A549 treated with GW870086 at 1 μM for 4 hours (cell line): ENCODE measurements at places on chromosomes 12 and 14. TPM values are rescaled to one million over a fixed set of nuclear protein-coding genes. Genes with fewer than 3 reads are reported as not detected.

Gene MORN3
- 0.10 to 0.35 TPM (median 0.21 TPM) in 5 replicates for total RNA-seq

Gene NRL
- 0.75 to 1.1 TPM (median 1.0 TPM) in 5 replicates for total RNA-seq

Gene PRR4
- total RNA-seq, result 0.51 to 4.2 TPM (median 2.0 TPM) in 5 replicates

Gene PYGL
- total RNA-seq, result 135 to 189 TPM (median 166 TPM) in 5 replicates

Gene LBHD2
- not detected in 5 replicates for total RNA-seq

Gene ZNF385A
- 16.3 to 23.1 TPM (median 22.3 TPM) in 5 replicates for total RNA-seq

Gene ZFHX2
- total RNA-seq, result 0.63 to 1.4 TPM (median 0.75 TPM) in 5 replicates

Gene SLCO1C1
- 0.05 TPM in 1 of 5 replicates, not detected in the others for total RNA-seq

Gene MDGA2
- total RNA-seq, result 0.03 TPM in 1 of 5 replicates, not detected in the others

Gene P2RX2
- 0.12 TPM in 1 of 5 replicates, not detected in the others for total RNA-seq

Gene GLIPR1
- total RNA-seq, result 25.6 to 33.9 TPM (median 29.8 TPM) in 5 replicates

Gene SLC5A8
- total RNA-seq, result not detected in 5 replicates

Gene MYH6
- total RNA-seq, result 0.02 to 0.03 TPM in 2 of 5 replicates, not detected in the others

Gene PLXNC1
- 0.03 to 0.17 TPM (median 0.13 TPM) in 5 replicates for total RNA-seq

Gene TMTC2
- total RNA-seq, result 0.75 to 1.6 TPM (median 1.4 TPM) in 5 replicates

Gene UBC
- total RNA-seq, result 1,289 to 1,791 TPM (median 1,452 TPM) in 5 replicates

Gene PMCH
- total RNA-seq, result not detected in 5 replicates

Gene OSGEP
- 23.8 to 28.4 TPM (median 25.2 TPM) in 5 replicates for total RNA-seq

Gene RAPGEF3
- total RNA-seq, result 0.51 to 1.0 TPM (median 0.81 TPM) in 5 replicates

Gene COX8C
- not detected in 5 replicates for total RNA-seq

Gene ZNF891
- total RNA-seq, result 0.31 to 0.46 TPM (median 0.37 TPM) in 5 replicates

Gene ALX1
- total RNA-seq, result 4.5 to 5.5 TPM (median 5.0 TPM) in 5 replicates

Gene SAMD15
- 1.5 to 2.0 TPM (median 1.7 TPM) in 5 replicates for total RNA-seq

Gene GPX2
- total RNA-seq, result 174 to 317 TPM (median 203 TPM) in 5 replicates

Gene HCAR3
- 0.17 TPM in 1 of 5 replicates, not detected in the others for total RNA-seq

Gene CMA1
- not detected in 5 replicates for total RNA-seq

Gene TMPRSS12
- not detected in 5 replicates for total RNA-seq

Gene SOAT2
- total RNA-seq, result 0.06 to 0.44 TPM (median 0.40 TPM) in 5 replicates

Gene C12orf42
- not detected in 5 replicates for total RNA-seq

Gene FSCB
- total RNA-seq, result not detected in 5 replicates

Gene CCDC38
- total RNA-seq, result 0.07 to 0.16 TPM (median 0.11 TPM) in 4 of 5 replicates, not detected in the other

Gene CCDC88C
- 5.5 to 7.4 TPM (median 6.2 TPM) in 5 replicates for total RNA-seq

Gene TOMM20L
- not detected in 5 replicates for total RNA-seq

Gene FBXL14
- total RNA-seq, result 7.7 to 12.4 TPM (median 11.1 TPM) in 5 replicates

Gene MARK3
- total RNA-seq, result 53.2 to 60.0 TPM (median 53.6 TPM) in 5 replicates

Gene GRIP1
- total RNA-seq, result 2.3 to 6.4 TPM (median 4.3 TPM) in 5 replicates

Gene SLC10A1
- not detected in 5 replicates for total RNA-seq

Gene DTX3
- 16.4 to 18.8 TPM (median 18.7 TPM) in 5 replicates for total RNA-seq

Gene IL26
- not detected in 5 replicates for total RNA-seq

Gene ASB2
- total RNA-seq, result 0.65 to 1.7 TPM (median 0.75 TPM) in 5 replicates

Gene PCK2
- 18.0 to 23.5 TPM (median 19.5 TPM) in 5 replicates for total RNA-seq

Gene INHBC
- total RNA-seq, result not detected in 5 replicates

Gene FAM222A
- 3.5 to 5.7 TPM (median 5.1 TPM) in 5 replicates for total RNA-seq

Gene PHLDA1
- 25.5 to 44.4 TPM (median 42.4 TPM) in 5 replicates for total RNA-seq

Gene PSMA3
- total RNA-seq, result 187 to 260 TPM (median 201 TPM) in 5 replicates

Gene ARHGAP9
- total RNA-seq, result 0.24 to 0.94 TPM (median 0.82 TPM) in 5 replicates

Gene SIX6
- not detected in 5 replicates for total RNA-seq

Gene GALNT9
- 4.8 to 7.7 TPM (median 6.2 TPM) in 5 replicates for total RNA-seq

Gene TSHR
- total RNA-seq, result not detected in 5 replicates

Gene SERPINA4
- 0.06 to 0.07 TPM (median 0.07 TPM) in 3 of 5 replicates, not detected in the others for total RNA-seq

Gene GPRC5A
- 263 to 406 TPM (median 370 TPM) in 5 replicates for total RNA-seq

Gene ORAI1
- total RNA-seq, result 20.7 to 37.8 TPM (median 34.7 TPM) in 5 replicates

Gene RBM19
- 15.6 to 18.6 TPM (median 18.1 TPM) in 5 replicates for total RNA-seq

Gene SNX6
- 56.7 to 99.7 TPM (median 76.6 TPM) in 5 replicates for total RNA-seq
